ENCODE measurements at places on chromosomes 5 and 9.
A peak's percentile ranks its signal among the peaks of the same experiment; 100 is the strongest.

DNA sequence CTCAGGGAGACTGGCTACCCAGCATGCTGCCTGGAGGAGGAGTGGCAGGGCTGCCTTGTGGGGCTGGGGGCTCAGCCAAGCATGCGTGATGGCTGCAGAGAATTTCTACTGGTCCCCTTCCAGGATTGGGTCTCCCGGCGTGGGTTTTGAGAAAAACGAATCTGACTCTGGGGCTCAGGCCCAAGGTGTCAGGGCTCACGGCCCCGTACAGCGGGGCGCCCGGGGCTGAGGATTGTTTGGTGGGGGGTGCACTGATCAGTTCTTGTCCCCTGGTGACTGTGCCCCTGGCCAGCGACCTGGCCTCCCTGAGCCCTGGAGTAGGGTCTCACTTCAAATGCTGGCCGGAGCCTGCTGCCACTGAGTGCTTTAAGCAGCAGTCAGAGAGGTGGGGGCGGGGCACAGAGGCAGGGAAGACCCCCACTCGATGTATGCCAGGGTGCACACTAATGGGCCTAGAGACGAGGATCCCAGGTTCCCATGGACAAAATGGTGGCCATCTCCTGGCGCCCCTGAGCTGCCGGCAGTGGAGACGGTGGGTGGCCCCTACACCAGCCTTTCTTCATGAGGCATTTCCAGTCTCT, 45.5 kb upstream of the RNU6ATAC start:
- DNase-seq = no peak

- DNase-seq = no peak
Observed at GRCh38 chr9:123062351-123063176, 29.1 kb downstream of the GPR21 start.

GRCh38 chr5:64653766-64654560, 36.3 kb upstream of the SHISAL2B start:
- DNase-seq = no peak

DNA sequence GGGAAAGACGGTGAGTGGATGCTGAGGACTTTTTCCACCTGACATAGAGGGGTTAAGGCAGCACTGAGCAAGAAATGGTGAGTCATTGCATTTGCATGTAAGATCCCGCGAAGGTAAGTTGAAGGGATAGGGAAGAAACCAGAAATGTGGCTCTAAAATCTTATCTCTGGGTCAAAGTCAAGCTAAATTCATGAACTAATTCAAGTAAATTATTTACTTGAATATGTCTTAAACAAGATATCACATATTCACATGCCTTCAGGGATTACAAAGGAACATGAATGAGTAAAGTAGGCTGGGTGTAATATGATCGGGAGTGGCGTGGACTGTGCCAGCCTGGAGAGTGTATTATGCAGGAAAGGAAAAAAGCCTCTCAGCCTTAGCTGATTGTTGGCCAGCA, 74.4 kb upstream of the EQTN start:
- DNase-seq = no peak

- DNase-seq = no peak
Observed at GRCh38 chr9:15294604-15295003, 12.4 kb downstream of the TTC39B start.

DNA sequence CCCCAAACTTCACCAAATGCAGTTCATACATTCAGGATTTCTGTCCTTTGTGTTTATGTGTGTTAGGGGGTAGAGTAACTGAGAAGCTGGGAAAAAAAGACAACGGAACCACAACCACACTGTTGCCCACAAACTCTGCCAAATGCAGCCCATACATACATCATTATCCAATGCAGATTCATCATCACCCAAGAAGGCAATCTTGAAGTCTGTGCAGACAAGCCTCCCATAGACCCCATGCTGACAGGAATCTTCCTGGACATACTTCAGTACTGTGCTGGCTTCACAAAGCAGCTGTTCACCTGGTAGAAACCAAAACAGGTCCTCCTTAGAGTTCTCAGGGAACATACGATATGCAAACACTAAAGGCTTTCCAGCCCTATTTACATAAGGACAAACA, 38.9 kb downstream of the MTMR12 start:
- DNase-seq = no peak

- no peak for DNase-seq
Observed at GRCh38 chr5:65076251-65076869, 307.6 kb downstream of the CWC27 start.

- DNase-seq = no peak
Observed at GRCh38 chr5:40165106-40165788, 514.5 kb upstream of the PTGER4 start.

DNA sequence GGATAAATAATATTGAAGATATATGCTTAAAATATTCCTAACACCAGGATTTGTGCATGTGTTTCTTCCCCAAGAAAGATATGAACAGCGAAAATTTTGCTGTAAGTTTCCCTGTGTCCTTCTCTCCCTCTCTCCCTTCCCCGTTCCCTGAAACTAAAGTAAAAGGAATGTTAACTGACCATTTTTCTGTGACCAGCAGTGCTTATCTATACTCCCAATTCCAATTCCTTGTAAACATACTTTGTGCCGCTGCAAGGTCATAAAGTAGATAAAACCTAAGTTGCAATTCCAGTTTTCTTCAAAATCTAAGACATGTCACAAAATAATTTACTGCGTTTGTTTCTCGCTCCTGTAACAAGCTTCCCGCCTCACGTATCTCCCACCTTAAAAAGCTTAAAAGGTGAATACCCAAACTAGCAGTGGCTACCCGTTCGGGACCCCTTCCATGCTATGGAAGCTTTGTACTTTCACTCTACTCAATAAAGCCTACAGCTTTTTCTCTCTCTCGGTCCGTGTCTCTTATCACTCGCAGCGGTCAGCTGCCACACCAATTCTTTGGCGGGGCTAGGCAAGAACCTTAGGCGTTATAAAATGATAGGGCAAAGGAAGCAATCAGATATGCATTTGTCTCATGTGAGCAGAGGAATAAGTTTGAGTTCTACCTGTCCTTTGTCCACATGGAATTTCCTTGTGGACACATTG, 1798.0 kb downstream of the EFNA5 start:
- DNase-seq = no peak

GRCh38 chr5:141135718-141136266, 786 bp downstream of the PCDHB5 start:
- DNase-seq = no peak

DNA sequence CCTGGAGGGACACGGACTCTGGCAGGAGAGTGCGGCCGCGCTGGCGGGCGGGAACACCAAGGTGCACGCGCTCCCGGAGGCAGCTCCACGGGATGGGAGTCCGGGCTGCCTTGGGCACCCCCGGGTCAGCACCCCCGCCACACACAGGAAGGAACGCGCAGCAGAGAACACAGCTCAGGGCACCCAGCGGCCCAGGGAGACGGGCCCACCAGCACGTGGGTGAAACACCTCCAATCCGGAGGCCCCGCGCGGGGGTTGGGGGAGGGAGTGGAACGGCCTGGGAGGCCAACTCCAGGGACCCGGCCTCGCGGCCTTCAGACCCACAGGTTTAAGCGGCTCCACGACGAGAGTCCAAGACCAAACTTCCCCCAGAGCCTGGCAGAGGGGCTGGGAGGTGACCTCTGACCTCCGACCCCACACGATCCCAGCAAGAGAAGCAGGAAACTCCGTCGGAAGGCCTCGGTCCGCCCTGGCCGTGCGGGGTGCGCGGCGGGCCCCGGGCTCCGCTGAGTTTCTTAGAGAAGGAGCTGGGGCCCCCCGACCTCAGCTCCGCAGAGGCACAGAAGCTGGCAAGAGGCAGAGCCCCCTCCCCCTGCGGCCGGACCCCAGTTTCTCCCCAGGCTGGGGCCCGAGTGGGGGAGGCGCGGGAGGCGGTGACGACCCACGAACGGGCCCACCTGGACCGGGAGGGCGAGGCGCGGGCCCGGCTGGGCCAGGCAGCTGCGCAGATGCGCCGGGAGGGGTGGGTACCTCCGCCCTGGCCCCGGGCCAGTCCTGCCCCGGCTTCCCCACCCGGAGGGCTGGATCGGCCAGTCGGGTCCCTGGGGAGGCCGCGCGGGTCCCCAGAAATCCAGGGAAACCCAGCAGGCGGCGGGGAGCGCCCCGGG, 851 bp downstream of the NACC2 start:
- DNase-seq = no peak

GRCh38 chr5:28009576-28009975, 971.2 kb upstream of the CDH9 start:
- DNase-seq = no peak

GRCh38 chr5:160385496-160385895, 14.4 kb downstream of the FAM200C start:
- no peak for DNase-seq

DNA sequence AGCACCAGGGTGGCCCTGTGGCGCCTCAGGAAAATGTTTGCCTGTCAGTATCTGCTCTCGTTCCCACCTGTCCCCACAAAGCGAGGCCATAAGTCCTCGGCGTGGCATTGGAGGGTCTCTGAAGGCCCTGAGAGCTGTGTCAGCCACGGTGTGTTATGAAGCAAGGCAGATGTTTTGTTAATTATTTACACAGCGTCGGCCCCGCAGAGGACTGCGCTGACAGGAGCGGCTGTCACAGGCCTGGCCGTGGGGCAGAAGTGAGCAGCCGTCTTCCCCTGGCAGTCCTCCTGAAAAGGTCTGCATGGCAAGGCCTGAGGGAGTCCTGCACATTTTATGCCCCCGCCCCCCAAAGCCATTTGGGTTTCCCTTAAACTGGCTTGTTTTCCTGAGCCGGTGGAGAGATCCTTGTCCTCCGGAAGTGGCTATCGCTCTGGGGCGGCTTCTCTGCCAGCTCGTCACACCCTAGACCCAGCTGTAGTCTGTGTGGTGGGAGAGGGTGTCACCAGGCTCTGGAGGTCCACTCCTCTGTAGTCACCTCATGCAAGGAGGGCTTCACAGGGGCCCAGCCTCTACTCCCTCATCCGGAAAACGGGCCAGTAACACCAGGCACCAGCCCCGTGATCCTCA, 6.2 kb downstream of the NEK6 start:
- DNase-seq = no peak

DNA sequence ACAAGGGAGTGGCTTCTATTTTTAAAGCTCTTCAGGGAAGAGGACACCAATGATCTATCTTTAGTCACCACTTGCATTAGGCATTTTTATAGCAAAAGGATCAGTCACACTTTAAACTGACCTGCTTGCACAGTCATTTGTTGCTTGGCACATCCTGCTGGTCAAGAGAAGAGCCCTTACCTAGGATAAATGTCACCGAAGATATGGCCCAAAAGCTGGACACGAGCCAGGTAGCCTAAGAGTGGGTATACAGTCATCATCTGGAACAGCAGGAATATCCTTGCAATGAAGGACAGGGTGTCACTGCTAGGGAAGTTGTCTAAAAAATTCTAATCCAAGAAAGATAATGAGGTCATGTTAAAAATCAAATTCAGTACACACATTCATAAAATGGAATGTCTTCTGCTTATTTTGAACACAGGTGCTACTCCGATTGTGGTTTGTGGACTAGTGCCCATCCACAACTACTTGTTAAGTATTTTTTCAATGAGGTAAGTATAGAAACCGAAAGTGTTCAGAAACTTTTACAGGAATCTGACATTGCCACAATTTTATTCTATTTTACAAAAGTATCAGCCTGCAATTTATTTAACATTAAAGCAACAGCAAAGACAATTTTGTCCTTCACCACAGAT, 78.4 kb downstream of the SLC38A9 start:
- DNase-seq = no peak

DNA sequence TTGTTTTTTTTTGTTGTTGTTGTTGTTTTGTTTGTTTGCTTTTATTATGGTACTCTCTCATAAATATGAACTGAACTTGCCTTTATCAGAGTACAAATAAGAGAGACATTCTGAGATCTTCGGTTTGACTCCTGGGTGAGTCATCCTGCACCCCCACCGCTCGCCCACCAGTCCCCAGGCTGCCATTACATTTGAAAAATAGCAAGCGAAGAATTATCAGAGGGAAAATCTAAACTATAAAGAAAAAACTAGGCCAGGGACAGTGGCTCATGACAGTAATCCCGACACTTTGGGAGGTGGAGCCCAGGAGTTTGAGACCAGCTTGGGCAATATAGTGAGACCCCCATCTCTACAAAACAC, 122.1 kb upstream of the MAP3K1 start:
- no peak for DNase-seq

GRCh38 chr5:141484641-141485311, at the start of gene PCDHGC4:
Gene PCDHGC4 (plus strand): TSS chr5:141485030. CDS start chr5:141485174, 144 bp downstream.
- peak; percentile 40 for DNase-seq

DNA sequence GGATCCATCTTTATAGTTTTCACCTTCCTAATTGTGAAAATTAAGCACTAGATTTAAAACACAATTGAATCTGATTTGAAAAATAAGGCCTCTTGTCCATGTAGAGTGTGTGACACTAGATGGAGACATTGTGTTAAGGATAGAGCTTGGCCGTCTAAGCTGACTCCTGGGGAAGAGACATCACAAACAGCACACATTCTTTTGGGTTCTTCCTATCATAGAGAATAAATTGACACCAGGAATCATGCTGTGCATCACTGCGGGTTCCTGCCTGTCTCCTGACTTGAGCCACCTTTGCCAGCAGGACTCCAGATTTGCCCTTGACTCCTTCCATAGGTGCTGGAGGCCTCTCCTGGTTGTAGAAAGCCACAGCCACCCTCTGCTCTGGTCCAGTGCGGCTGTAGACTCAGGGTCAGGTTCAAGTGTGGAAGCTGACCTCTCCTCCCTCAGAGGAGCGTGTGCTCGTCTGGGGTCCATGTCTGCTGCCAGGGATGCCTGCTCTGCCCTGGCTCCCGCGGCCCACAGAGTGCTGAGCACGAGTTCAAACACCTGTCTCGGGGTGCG, 11.2 kb downstream of the ROPN1L start:
- DNase-seq = peak; percentile 17

DNA sequence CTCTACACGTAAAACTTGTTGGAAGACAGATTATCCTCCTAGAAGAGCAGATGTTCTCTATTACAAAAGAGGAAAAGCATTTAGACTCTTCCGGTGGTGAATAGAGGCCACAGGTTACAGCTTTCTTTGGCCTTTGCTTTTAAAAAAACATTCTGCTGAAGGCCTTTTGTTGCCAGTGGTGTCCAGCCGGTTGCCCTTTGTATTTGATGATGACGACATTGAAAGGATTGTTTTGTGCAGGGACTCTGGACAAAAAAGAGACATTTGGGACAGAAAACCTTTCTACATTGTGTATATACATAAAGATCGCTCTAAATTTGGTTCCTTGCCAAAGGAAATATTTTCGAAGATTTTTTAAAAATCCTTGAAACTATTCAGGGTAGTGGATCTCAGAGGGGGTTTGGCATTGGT, 180.3 kb downstream of the C9orf152 start:
- DNase-seq = no peak

DNA sequence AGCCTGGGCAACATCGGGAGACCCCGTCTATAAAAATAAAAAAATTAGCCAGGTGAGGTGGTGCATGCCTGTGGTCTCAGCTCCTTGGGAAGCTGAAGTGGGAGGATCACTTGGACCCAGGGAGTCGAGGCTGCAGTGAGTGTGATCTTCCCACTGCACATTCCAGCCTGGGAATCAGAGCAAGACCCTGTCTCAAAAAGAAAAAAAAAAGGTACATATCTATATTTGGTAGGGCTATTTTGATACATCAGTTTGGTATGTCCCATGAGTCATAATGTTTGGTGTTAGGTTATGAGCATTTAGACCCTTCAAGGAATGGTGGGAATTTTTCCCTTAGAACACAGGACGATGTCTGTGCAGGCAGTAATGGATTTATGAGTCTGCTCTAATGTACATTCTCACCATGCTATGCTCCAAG, 55.3 kb upstream of the POU4F3 start:
- DNase-seq = no peak

GRCh38 chr9:80557256-80557655, 985.5 kb downstream of the TLE4 start:
- DNase-seq = no peak

GRCh38 chr5:96657068-96657467, 5.1 kb upstream of the CAST start:
- DNase-seq = no peak
